ENCODE measurements at places on chromosomes 7 and 10. TPM values are rescaled to one million over a fixed set of nuclear protein-coding genes. Genes with fewer than 3 reads are reported as not detected.

MOGAT3 gene
- total RNA-seq, result not detected

FXYD4 gene
- total RNA-seq, result not detected

IQCE gene
- total RNA-seq, result 9.9 TPM

CACNA2D1 gene
- 38.5 TPM for total RNA-seq

BCAP29 gene
- total RNA-seq, result 108 TPM

NPFFR1 gene
- 0.03 TPM for total RNA-seq

RBM20 gene
- 103 TPM for total RNA-seq

RARRES2 gene
- total RNA-seq, result 24.0 TPM

ITGA8 gene
- total RNA-seq, result 1.1 TPM

ITIH2 gene
- not detected for total RNA-seq

GDF2 gene
- total RNA-seq, result not detected

ECHDC3 gene
- 105 TPM for total RNA-seq

OPN4 gene
- total RNA-seq, result 0.40 TPM

MALRD1 gene
- total RNA-seq, result 1.1 TPM

MRLN gene
- total RNA-seq, result not detected

NKX1-2 gene
- not detected for total RNA-seq

ASB10 gene
- 42.6 TPM for total RNA-seq

SERPINE1 gene
- 1.6 TPM for total RNA-seq

FKBP14 gene
- total RNA-seq, result 8.6 TPM

VSTM4 gene
- 22.4 TPM for total RNA-seq

TCF7L2 gene
- total RNA-seq, result 9.4 TPM

LIPM gene
- not detected for total RNA-seq

OR6V1 gene
- not detected for total RNA-seq

SPDYE2 gene
- not detected for total RNA-seq

DPYSL4 gene
- 31.7 TPM for total RNA-seq

SRRM3 gene
- total RNA-seq, result 16.3 TPM

CYP3A4 gene
- total RNA-seq, result 0.70 TPM

GJD4 gene
- total RNA-seq, result not detected

MSANTD7 gene
- 4.4 TPM for total RNA-seq

SPDYE9 gene
- not detected for total RNA-seq

UNC5B gene
- total RNA-seq, result 12.2 TPM

ELN gene
- 33.2 TPM for total RNA-seq

TYW1B gene
- 3.1 TPM for total RNA-seq

TASOR2 gene
- 35.8 TPM for total RNA-seq

NME8 gene
- not detected for total RNA-seq

TFR2 gene
- total RNA-seq, result 0.13 TPM

MKX gene
- total RNA-seq, result not detected

NRG3 gene
- total RNA-seq, result 0.19 TPM

PLXDC2 gene
- 12.2 TPM for total RNA-seq

DYDC2 gene
- total RNA-seq, result not detected
